Stimulated activated effector memory CD8-positive, alpha-beta T cell treated with anti-CD3 and anti-CD28 coated beads, Interleukin-12 subunit alpha, Interleukin-12 subunit beta, amount 100 ng/mL, for 72 hours (primary cell): ENCODE measurements at places on chromosomes 5 and 9.
A peak's percentile ranks its signal among the peaks of the same experiment; 100 is the strongest.

DNA sequence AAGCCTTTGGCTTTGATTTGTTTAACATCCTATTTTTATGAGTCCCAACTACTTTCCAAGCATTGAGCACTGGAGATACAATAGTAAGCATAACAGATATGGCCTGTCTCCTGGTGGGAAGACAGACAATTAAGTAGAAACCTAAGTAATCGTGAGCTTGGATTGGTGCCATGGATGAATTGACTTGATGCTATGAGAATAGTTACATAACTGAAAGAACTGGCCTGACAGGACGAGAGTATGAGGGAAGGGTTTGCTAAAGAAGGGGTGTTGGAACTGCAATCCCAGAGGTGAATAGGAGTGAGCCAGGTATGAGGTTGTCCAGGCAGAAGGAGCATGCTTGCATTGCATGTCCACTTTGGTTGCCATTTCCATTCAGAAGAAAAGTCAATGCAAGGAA, 52.4 kb downstream of the GPR21 start:
- DNase-seq: no peak

- no peak for DNase-seq
These were observed 31.8 kb downstream of the DMRT3 start for GRCh38 chr9:1008216-1008615.

- no peak for DNase-seq
These were observed 2.9 kb downstream of the UNC13B start for GRCh38 chr9:35164711-35165110.

- no peak for DNase-seq
These were observed 42.0 kb downstream of the SSBP2 start for GRCh38 chr5:81708889-81709288.

DNA sequence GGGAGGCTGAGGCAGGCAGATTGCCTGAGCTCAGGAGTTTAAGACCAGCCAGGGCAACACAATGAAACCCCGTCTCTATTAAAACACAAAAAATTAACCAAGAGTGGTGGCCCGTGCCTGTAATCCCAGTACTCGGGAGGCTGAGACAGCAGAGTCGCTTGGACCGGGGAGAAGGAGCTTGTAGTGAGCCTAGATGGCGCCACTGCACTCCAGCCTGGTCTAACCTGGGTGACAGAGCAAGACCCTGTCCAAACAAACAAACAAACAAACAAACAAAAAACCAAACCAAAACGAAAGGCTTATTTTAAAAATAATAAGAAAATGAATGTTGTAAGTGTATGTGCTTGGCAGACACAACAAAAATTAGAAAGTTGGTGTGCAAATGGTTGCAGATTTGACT, 536.3 kb upstream of the PTPRD start:
- no peak for DNase-seq

DNA sequence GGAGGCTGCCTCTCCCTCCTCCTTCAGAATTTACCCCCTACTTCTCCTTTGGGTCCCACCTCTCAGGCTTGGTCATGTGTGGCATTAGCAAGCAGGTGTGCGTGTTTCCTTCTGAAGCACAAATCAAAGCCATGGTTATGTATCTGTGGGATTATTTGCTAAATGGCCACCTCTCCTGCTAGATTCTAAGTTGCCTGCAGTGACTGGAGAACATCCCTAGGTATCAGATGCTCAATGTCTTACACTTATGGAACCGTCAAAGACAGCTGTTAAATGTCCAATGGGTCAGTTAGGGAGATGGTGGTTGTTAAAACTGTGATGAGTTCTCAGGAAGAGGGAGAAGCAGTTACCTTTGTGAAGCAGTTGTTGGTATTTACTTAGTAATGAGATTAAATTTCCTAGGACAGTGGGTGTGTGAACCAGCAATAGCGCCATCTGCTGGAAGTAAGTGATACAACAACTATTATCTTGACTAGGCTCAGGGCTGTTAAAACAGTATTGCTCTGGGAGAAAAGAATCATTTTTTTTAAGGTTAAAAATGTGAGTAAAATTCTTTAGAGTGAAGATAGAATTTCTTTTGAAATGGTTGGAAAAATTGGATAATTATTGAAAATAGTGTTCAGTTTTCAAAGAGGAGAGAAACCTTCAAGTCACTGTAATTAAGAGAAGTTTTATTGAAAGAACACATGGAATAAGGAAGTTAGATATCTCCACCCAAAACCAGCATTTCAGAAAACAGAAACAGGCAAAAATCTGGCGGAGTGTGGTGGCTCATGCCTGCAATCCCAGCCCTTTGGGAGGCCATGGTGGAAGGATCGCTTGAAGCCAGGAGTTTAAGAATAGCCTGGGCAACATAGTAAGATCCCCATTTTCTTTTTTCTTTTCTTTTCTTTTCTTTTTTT, 71.3 kb downstream of the TMC1 start:
- DNase-seq: peak; percentile 51

GRCh38 chr9:36966371-36967097, 67.5 kb downstream of the PAX5 start:
- DNase-seq: no peak

GRCh38 chr9:34550016-34550680, 27.4 kb upstream of the ENHO start:
- DNase-seq: no peak
